Activated T-helper 17 cell treated with anti-CD3 and anti-CD28 coated beads, Interleukin-2, amount 50 U/mL, for 72 hours (primary cell): ENCODE measurements at places on chromosomes 6 and 20. TPM values are rescaled to one million over a fixed set of nuclear protein-coding genes. Genes with fewer than 3 reads are reported as not detected.
A peak's percentile ranks its signal among the peaks of the same experiment; 100 is the strongest.

Gene NR2E1
- not detected for total RNA-seq

Gene SIRPD
- not detected for total RNA-seq

DNA sequence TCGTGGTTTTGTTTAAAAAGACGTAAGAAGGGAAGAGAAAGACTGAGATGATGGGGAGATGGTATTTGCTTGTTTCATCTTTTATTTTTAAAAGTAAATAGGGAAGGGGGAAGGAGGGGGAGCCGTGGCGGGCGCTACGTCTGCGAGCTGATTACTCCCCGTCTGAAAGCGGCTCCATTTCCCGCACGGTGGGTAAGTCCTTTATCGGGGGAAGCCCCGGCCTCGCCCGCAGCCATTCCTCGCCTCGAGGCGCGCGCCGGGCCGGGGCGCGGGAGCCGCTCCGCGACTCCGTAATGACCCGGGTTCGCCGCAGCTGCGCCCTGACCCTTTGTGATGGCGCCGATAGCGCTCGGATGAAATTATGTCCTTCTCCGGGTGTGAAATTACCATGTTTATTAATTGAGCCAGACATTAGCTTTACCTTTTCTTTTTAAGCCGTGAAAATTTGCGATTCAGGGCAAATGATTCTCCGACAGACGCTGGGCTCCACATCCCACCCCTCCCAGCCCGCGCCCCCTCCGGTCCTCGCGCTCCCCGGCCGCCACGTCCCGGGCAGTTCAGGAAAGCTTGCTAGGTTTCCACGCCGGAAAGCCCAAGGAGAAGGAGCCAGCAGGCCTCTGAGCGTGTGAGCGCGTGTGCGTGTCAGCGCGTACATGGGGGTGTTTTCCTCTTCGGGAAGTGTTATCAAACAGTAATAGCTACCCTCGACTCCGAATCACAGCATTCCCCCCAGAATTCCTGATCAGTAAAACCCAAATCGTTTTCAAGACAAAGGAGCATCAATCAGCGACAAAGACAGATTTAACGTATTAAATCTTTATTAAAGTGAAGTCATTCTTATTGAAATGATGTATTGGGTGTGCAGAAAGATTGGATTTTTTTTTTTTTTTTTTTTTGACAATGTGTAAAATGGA is 30.0 kb downstream of the TFAP2A start:
- no peak for ATAC-seq

GRCh38 chr6:142030115-142030619 is 102.6 kb upstream of the GJE1 start:
- no peak for ATAC-seq

GRCh38 chr6:119838043-119838442 is 488.5 kb upstream of the MAN1A1 start:
- no peak for ATAC-seq

DNA sequence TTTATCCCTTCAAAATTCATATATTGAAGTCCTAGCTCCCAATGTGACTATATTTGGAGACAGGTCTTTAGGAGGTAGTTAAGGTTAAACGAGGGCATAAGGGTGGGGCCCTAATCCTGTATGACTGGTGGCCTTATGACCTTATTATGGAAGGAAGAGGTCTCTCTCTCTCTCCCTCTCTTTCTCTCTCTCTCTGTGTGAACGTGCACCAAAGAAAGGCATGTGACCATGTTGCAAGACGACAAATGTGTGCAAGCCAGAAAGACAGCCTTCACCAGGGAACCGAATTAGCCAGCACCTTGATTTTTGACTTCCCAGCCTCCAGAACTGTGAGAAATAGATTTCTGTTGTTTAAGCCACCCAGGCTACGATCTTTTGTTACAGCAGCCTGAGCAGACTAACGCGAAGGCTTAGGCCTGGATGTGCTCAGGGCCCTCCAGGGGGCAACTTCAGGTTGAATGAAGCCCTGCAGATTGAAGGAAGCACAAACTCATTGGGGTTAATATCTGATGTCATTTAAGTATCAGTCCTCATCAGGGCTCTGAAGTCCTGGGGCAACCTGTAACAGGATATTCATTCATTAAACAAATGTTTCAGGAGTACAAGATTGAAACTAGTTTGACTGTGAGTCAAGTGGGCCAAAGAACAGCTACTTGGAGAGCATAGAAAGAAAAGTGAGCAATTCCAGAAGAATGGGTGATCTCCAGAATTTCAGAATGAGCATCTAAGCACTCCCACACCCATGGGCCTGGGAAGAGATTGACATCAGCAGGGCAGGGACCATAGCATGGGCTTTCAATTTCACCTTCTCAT is 157.4 kb upstream of the TNFAIP3 start:
- ATAC-seq: peak; percentile 72

- ATAC-seq: no peak
Observed at GRCh38 chr20:2557873-2558580, 21.7 kb downstream of the TMC2 start.

DNA sequence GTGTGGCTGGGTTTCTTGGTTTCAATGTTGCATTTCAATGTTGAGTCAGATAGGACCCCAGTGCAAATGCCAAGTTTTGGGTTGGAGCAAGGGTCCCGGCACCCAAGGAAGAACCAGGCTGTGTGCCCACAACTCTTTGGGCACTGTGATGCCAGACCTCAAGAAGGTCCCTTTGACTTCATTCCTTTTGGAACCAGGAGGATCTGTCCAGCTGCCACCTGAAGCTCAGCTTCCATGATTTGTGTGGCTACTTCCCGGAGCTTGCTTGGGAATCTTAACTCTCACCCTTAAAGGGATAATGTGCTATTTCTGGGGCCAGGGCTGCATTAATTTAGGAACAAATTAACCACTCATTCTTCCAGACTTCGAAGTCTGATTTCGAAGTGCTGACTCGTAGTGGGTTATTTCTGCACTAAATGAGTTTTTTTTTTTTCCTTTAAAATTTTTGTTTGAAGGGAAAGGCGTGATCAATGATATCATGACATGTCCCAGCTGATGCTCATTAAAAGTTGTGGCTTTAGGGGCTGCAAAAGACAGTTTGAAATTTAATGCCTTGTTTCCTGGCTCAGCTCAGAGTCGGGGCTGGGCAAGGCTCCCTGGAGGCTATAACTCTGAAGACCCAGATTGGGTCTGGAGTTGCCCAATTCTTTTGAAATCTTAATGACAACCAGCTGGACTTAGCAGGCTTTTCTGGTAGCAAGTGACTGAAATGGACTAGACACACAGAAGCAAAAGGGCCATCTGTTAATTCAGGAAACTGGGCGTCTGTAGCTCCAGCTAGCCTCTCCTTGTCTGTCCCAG is 24.0 kb upstream of the PHACTR3 start:
- no peak for ATAC-seq

- peak; percentile 84 for ATAC-seq
Observed at GRCh38 chr20:44959638-44960102, 527 bp downstream of the TOMM34 start.

Gene TUBB1
- total RNA-seq: 0.13 TPM

Gene GRM1
- total RNA-seq: not detected

Gene FRMD1
- total RNA-seq: not detected

GRCh38 chr6:166575205-166575604 is 11.3 kb downstream of the RAMACL start:
- ATAC-seq: no peak

- ATAC-seq: no peak
Observed at GRCh38 chr20:59246691-59247400, 53.6 kb upstream of the EDN3 start.

Gene SNAP25
- total RNA-seq: 7.2 TPM

DNA sequence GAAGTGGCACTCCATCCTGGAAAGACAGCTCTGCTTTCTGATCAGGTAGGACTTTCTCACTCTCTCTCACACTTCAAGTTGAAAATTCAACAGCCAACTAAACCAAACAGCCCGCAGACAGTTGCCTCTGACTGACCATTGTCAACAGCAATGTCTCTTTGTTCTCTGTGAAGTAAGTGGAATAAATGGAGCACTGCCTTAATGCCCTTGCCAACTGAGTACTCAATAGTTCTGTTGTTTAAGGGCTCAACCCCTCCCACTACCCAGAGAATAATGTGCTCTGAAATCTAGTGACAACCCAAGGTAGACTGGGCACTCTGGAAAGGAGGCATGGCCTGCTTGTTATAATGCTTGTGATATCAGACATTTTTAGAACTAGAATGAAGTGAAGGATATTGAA is 16.8 kb upstream of the BCLAF1 start:
- ATAC-seq: no peak

DNA sequence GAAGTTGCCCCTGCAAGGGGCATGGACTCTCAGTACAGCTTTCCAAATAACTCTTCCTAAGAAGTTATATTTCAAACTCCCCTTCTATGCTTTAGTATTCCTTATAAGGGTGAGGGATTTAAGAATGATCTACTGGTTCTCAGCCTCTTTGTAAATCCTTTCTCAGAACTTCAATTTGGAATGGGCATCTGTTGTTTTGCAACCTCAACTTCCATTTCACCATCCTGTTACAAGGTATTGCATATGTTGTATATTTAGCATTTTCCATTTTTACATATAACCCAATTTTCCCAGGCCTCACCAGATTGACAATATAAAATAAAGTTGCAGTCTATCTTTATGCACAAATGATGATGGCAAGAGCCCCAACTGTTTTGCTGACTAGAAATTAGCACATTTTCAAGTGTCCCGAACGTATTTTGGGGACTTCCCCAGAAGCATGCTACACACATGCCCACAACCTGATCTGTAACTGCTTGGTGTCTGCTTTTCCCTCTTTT is 154.9 kb upstream of the CARMIL1 start:
- ATAC-seq: no peak

DNA sequence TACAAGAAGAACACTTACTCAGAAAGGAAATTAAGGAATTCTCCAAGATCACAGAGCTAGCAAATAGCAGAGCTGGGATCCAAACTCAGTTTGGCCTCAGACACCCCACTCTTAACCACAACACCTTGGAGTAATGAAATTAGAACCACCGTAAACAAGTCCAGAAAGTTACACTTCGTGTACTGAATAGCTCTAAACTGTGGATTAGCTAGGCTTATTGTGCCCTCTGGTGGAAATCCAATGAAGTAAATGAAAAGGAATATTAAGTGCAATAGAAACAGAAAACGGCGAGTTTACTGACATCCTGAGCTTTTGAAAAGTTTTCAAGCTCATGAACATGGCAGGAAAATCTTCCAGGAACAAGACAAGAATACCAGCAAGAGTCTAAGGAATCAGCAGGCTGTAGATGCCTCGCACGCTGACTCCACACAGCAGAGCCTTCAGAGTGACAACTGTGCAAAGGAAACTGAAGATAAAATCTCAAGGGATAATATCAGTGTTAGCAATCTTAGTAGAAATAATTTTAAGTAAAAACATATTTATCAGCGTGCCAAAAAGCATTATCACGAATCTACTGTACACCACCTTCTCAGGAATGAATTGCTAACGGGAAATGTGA is 34.6 kb downstream of the FBXO5 start:
- ATAC-seq: peak; percentile 55

GRCh38 chr6:93183531-93183972 is 235.8 kb downstream of the EPHA7 start:
- ATAC-seq: no peak

GRCh38 chr6:154095571-154095970 is 56.5 kb downstream of the OPRM1 start:
- ATAC-seq: no peak

- no peak for ATAC-seq
Observed at GRCh38 chr20:15345287-15345686, 1007.9 kb upstream of the FLRT3 start.

Gene KIAA0408
- 10.8 TPM for total RNA-seq

GRCh38 chr6:157314705-157315321 is 8.5 kb downstream of the TMEM242 start:
- peak; percentile 80 for ATAC-seq

Gene FNDC11
- total RNA-seq: 0.40 TPM

DNA sequence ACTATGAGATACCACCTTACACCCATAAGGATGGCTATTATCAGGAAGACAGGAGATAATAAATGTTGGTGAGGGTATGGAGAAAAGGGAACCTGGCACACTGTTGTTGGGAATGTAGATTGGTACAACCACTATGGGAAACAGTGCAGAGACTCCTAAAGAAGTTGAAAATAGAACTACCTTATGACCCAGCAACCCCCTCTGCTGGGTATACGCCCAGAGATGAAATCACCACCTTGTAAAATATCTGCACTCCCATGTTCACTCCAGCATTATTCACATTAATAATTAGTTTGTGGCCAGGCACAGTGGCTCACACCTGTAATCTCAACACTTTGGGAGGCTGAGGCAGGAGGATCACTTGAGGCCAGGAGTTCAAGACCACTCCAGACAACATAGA is 26.8 kb downstream of the ZBTB9 start:
- no peak for ATAC-seq

GRCh38 chr6:168692193-168692914 is 251.4 kb downstream of the SMOC2 start:
- ATAC-seq: no peak

GRCh38 chr6:42914546-42914945 is 1.3 kb upstream of the PTCRA start:
- ATAC-seq: no peak

Gene SYCP2
- total RNA-seq: 6.7 TPM

Gene CAP2
- not detected for total RNA-seq

DNA sequence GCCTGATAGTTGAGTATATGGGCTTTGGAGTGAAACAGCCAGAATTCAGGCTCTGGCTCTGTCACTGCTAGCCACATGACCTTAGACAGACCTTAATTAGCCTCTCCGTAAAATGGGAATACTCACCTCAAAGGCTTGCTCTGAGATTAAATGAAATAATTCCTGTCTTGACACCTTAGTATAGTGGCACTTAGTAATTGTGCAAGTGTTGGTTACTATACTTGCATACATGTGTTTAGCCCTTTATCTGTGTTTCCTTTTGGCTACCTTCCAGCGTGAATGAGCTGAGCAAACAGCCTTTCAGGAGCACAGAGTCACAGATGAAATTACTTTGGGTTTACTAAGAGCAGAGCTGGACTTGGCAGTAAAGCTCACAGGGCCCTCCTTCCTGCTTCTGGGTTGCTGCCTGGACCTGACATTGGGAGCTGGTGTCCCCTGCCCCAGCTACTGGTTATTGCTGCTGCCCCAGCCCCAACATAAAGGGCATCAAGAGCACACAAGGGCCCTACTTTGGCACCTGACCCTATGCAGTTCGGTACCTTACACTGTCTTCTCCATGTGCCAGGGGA is 32.8 kb downstream of the CD164 start:
- ATAC-seq: no peak

DNA sequence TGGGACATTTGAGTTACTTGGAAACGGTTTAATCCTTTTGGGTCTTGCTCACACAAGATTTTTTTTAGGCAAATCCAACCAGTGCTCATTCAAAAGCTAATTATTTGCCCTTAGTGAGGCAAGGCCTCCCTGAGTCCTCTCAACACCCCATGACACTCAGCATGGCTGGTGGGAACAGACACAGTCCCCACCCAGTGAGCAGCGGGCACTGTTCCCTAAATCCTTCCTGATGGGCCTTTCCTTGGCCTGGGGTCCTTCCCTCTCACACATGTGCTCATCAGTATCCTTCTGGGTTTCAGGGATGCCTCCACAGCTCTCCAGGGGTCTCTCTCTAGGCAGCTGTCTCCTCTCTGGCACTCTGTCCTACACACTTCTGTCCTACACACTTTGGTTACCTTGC is 28.0 kb downstream of the PLAGL2 start:
- ATAC-seq: no peak

DNA sequence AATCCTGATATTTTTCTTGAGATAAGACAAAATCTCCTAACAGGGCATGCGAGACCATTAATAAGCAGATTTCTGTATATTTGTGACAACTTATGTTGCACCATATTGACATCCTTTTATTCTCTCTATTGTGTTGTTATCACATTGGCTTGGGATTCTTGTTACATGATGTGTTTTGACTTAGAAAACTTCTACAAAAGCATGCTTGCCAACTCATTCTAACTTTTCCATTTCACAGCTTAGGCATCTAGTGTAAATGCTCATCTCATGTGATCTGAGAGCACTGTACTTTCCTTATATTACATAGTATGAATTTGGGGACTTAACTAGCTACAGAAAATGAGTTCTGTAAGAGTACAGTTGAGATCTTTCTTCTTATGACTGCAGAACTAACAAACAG is 1040.7 kb upstream of the ADGRB3 start:
- no peak for ATAC-seq

Gene SLC23A2
- total RNA-seq: 9.0 TPM
